NCI-H345 (cell line): ENCODE measurements at places on chromosomes 4 and X.

- DNase-seq = no peak
These were observed 22.3 kb downstream of the MORF4L2 start for GRCh38 chrX:103663981-103664762.

DNA sequence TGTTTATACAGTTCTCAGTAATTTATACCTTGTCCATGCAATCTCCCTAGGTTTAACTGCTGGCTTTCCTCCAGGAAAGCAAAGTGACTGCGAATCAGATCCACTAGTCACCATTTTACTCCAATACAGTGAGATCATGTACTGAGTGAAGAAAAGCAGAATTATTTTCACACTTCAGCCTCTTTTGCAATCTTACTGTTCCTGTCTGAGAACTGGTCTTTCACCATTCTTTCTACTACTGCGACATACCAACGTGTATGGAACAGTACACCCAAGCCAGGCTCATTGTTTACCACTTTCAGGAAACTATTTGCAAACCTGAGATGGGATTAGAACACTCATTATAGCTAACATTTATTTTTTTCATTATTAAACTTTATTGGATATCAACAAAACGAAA is 8.0 kb upstream of the MSL3 start:
- no peak for DNase-seq

GRCh38 chrX:22069586-22069985 is 37.5 kb downstream of the PHEX start:
- DNase-seq = no peak

DNA sequence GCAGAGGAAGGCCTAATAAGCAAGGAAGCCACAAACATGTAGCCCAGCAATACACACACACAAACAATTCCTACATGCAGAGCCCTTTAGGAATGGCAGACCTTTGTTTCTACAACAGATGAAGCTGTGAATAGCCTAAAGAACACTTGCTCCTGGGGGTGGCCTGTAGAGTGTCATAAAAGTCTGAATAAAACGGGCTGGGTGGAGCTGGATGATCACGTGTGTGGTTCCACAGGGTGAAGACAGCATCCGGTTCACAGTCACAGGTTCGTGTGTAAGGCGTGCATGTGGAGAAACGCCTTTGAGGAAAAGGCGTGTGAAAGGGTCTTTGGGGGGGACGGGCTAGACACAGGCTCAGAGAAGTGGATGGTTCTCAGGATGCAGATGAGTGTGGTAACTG is 156.1 kb downstream of the AFAP1 start:
- DNase-seq = no peak

DNA sequence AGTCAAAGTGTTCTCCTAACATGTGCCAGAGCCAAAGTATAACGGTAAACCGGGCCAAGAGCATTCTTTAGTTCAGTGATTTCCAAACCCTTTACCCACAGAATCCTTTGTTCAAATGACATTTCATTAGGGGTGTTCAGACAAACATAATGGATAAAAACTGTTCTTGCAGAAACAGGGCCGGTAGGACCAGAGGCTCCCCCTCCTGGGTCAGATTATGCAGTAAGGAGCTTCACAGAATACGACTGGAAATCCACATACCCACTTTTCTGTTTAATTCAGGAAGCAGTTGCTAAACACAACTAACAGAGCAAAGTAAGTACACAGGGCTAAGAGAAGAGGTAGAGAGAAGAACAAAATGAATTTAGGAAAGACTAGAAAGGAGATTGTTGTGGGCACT is 46.6 kb upstream of the TMEM184C start:
- DNase-seq = no peak

DNA sequence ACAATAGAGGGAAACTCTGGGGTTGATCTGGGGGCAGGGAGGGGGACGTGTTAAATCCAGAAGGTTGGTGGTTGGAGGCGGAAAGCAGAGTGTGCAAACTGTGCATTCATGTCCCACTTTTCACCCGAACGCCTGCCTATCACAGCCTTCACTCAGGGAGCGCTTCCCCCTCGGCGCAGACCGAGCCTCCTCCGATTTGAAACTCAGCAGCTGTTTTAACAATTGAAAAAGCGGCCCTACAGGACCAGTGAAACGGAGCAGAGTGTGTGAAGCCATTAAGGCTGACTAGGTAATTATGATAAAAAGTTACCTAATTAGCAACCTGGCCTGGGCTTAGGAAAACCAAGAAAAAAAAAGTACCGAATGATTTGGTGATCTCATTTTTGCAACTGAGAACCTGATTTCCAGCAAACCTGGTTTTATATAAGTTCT is 685 bp upstream of the NDNF start:
- peak; percentile 14 for DNase-seq

- no peak for DNase-seq
These were observed 241.1 kb downstream of the ANTXR2 start for GRCh38 chr4:79831701-79832514.

DNA sequence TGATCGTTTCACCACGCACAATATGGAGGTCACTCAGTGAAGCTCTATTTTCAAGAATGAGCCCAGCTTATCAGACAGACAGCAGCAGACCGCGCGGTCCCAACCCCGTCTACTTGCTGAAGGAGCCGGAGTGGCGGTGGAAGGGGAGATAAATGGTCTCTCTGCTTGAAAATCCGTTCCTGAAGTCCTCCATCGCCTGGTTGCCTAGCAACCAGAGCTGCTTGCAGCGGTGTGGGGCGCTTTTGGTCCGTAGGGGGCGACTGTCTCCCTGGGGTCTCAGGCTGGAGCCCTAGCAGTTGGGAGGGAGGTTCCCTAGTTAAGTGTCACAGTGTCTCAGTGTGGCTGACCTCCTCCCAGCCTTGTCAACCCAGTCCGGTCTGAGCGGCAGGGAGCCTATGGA is 8.3 kb upstream of the DLG3 start:
- no peak for DNase-seq

- DNase-seq = no peak
These were observed 271.7 kb downstream of the DCTD start for GRCh38 chr4:182645511-182645910.

DNA sequence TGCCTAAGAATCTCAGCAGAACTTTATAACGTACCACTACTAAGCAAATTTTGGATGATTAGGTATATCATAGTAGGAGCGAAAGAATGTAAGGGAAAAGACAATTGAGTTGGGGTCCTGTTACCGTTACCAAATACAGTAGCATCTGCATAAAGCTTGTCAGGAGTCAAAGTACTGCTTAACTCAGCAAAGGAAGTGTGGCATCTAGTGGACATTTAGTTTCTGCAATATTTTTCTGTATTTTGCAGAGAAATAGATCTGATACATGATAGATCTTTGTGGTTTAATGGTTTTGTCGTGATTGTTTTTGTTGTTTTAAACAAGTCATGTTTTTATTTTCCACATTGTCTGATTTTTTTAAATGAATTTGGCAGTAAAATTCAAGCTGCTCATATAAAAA is 81.0 kb upstream of the SMARCAD1 start:
- no peak for DNase-seq

DNA sequence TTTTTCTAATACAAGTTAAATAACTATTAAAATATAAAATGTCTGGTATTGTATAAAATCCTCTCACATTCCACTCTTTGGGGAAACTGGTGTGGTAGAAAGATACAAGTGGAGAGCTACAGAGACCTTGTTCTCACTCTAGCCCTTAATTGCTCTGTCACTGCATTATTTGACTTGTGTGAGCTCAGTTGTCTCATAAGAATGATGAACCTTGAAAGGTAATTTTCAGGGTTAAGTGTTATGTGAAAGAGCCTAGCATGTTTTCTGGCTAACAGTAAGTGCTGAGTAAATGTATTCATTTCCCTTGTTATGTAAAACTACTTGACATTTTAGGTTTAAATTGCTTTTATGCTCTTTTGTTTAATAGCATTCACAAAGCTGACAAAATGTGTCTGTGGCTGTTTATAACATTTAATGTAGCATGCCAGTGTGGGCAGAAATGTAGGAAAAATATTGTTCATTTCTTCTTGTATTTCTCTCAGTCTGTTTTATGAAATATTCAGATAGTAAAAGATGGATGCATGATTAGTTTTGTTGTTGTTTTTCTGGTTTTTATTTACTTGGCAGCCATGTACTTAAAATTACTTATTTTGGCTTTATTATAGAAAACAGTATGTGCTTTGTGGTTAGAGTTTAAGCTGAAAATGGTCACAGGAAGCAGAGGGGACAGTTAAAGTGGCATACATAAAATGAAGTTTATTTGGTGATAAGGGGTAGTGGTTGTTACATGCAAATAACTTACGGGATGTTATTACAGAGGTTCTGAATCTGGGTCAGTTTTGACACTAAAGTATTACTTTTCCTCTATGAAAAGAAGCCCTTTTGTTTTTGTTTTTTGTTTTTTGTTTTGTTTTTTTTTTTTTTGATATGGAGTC is 29.2 kb downstream of the SLAIN2 start:
- peak; percentile 10 for DNase-seq

DNA sequence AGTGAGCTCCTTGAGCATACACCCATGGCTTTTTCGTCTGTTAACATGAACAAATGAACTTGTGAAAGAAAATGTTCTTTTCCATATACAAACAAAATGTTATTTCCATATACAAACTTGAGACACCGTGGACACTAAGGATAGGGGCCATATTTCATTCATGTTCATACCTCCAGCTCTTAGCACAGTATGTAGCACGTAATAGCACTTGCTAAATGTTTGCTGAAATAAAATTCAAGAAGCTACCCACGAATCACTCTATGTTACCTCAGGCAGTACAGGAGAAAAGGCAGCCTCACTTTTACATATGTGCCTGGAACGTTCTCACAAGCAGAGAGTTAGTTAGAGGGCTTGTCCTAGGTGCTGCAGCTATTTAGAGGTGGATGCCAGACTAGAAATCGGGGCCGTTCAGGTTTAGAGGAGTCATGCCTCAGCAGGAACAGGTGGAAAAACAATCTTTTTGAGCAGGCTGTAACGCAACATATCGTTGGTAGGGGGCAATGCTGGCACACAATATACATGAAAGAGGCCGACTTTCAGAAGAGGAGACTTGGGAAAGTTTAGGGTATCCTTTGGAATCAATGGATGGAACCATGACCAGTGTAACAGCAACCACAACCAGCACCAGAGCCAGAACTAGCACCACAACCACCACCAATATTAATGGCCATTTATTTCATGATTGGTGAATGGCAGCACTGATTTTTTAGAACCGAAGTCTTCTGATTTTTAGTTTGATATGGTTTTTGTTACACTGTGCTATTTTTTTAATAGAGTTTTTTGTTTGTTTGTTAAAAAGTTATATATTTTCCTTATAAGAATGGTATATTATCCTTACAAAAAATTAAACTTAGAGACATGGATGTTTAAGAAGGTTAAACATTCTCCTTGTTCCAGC is 14.8 kb upstream of the PAQR3 start:
- DNase-seq = peak; percentile 24

- DNase-seq = no peak
These were observed 265.4 kb upstream of the MAGEB18 start for GRCh38 chrX:25872786-25873185.

- no peak for DNase-seq
These were observed 89.1 kb downstream of the LARP7 start for GRCh38 chr4:112726041-112726440.

DNA sequence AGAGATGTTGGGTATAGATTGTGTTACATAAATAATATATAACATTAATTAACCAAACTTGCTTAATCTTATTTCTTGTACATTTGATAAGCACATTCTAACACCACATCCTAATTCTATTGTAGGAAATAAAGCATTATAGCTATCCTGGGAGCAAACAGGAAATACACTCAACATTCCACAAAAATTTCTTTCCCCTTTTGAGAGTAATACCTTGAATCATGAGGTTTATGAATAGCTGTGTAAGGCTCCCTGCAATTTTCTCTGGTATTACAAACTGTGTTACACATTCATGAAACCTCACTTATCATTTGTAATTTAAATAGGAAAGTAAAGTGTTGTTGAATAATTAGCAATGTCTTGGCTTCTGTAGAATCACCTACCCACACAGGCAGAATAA is 95.1 kb downstream of the TMEM47 start:
- no peak for DNase-seq

GRCh38 chr4:183721207-183722081 is 62.4 kb downstream of the TRAPPC11 start:
- no peak for DNase-seq

- DNase-seq = no peak
These were observed 57.3 kb upstream of the RASGEF1B start for GRCh38 chr4:81528979-81529378.

- DNase-seq = no peak
These were observed 878.7 kb upstream of the TENM3 start for GRCh38 chr4:181364504-181364903.

GRCh38 chr4:71141125-71141524 is 147.7 kb downstream of the DCK start:
- DNase-seq = no peak

DNA sequence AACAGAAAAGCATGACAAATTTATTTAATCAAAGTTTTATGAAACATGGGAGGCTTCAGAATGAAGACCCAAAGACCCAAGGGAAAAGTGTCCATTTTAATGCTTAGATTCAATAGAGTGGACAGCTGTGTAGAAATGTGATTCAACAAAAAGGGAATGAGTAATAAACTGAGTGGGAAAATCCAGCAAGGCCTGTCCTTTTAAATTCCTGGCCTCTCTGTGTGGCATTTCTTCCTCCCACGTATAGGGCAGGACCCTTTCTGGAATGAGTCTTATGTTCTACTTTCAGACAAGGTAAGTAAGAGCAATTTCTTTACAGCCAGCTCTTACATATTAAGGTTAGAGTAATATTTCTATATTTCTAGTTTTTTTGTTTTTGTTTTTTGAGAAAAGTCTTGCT is 14.5 kb downstream of the AASDH start:
- DNase-seq = no peak

GRCh38 chr4:152992466-152992865 is 56.3 kb downstream of the FHDC1 start:
- DNase-seq = no peak

DNA sequence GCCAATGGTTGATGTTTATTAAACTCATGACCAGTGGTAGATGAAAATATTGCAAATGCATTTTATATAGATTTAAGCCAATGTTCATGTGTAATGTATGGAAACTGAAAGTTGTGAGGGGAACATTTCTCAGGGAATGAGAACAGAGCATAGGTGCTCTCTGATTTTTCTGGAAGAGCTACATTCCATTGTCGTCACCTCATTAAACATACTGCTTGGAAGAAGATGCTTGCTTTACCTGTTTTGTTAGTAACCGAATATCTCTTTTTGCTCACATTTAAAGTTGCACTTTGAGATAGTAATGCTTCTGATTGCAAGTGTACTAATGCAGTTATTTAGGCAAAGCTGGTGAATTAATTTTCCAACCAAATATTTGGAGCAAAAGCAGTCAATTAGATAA is 93.8 kb upstream of the CLCN4 start:
- DNase-seq = no peak

GRCh38 chrX:110665223-110666002 is 130.2 kb downstream of the CHRDL1 start:
- DNase-seq = peak; percentile 30

DNA sequence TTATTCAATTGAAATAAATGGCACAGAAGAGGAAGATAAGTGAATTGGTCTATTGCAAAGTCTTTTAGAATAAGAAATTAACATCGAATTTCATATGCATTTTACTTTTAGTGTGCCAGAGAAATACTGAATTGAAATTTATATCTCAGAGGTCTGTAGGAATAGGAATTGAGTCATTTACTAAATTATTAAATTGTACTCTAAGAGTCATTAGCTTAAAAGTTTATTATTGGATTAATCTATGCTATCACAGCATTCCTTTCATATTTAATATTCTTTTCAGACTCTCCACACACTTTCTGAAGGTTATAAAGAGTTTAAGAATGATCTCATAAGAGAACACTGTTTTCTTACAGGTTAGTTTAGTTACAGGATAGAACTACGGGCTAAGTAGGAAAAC is 2711.5 kb downstream of the ARAP2 start:
- DNase-seq = no peak

- DNase-seq = no peak
These were observed 7.0 kb downstream of the TRAPPC11 start for GRCh38 chr4:183666088-183666487.
